ENCODE measurements at places on chromosomes 11 and 22.

DNA sequence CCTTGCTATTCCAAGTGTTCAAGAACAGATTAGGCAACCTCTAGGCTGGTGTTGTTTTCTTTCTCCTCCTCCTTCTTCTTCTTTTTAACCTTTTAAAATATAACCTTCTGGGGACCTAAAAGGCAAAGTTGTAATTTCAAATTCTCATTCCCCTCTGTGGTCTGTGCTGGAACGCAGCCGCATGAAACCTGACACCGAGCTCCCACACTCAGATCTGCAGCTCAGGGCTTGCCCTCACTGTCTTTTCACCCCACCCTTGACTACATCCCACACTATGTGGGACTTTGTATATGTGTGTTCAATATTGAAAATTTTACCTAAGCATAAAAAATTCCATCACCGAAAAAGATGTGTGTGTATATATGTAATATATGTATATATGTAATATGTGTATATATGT lies 62.0 kb upstream of the ARHGAP42 start:
- peak; percentile 43 for DNase-seq

GRCh38 chr11:36485298-36486002 lies 24.6 kb downstream of the TRAF6 start:
- DNase-seq, result no peak

- no peak for DNase-seq
Measured at GRCh38 chr22:41226723-41227655, 13.7 kb downstream of the CHADL start.

- DNase-seq, result peak; percentile 58
Measured at GRCh38 chr22:43007519-43008102, 7.3 kb downstream of the PACSIN2 start.

GRCh38 chr11:129911298-129911697 lies 15.9 kb upstream of the NFRKB start:
- peak; percentile 27 for DNase-seq

GRCh38 chr11:76783896-76784813 lies 999 bp downstream of the TSKU start:
- DNase-seq, result peak; percentile 76

GRCh38 chr11:131579932-131580387 lies 209.5 kb downstream of the NTM start:
- DNase-seq, result peak; percentile 96

GRCh38 chr11:85385547-85385946 lies 241.6 kb downstream of the DLG2 start:
- no peak for DNase-seq

DNA sequence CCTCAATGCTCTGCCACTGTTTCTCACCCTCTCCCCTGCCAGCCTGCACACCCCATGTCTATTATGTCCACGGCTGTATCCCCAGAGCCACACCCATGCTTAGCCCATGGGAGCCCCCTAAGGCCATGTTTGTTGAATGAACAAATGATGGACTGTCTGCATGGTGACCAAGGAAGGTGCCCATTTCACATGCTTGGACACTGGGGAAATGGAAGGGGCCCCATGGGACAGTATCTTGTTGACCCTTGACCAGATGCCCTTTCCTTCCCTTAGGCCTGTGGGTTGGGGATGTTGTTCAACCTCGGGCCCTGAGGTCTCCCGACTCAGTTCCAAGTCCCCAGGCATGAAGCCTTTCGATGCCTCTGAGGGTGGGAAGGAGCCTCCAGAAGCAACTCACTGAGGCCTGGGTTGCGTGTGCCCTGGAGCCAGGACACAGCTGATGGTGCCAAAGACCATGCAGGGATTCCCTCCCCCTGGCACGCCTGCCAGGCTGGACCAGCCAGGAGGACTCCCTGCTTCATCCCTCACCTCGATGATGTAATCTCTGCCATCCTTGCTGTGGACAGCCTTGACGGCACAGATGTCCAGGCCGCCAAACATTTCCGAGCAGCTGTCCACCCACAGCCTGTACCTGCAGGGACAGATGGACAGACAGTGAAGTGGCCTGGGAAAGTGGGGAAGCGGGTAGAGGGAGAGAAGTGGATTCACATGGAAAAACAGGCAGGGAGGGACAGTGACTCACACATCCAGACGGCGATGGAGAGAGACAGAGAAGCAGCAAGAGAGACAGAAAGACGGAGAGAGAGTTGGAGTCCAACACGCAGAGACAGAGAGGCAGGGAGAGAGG lies 58.9 kb downstream of the FBXO7 start:
- DNase-seq, result peak; percentile 62

GRCh38 chr11:90221803-90222458 lies 918 bp downstream of the CHORDC1 start:
- DNase-seq, result no peak

DNA sequence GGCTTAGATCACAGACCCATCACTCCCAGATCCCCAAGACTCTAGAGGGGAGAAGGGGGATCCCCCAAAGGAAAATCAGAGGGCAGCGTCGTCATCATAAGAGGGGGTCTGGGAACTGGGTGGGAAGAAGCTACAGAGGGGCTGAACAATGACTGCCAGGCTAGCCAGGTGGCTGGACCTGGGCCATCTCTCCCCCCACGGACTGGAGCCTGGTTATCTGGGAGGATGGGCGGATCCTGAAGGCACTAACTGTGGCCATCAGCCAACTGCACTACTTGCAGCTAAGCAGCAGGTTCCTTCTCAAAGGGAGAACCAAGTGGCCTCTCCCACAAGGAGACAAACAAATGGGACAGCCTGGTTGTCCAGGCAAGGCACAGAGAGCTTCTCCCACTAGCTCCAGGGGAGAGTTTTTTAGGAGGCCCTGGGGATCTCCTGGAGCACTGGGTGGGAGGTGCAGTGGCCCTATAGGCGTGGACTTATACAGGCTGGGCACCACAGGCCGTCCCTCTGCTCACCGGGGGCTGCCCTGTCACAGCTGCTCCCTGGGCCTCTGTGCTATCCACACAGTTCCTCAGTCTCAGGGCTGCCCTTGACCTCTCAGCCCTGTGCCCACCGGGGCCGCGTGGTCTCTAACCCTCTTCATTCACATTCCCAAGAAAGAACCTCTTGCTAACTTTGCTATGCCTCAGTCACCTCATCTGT lies 15.4 kb downstream of the P2RY6 start:
- no peak for DNase-seq

GRCh38 chr11:4466871-4467442 lies 15.5 kb upstream of the OR52K1 start:
- DNase-seq, result no peak

- DNase-seq, result no peak
Measured at GRCh38 chr11:35945137-35945518, 1.3 kb downstream of the LDLRAD3 start.

DNA sequence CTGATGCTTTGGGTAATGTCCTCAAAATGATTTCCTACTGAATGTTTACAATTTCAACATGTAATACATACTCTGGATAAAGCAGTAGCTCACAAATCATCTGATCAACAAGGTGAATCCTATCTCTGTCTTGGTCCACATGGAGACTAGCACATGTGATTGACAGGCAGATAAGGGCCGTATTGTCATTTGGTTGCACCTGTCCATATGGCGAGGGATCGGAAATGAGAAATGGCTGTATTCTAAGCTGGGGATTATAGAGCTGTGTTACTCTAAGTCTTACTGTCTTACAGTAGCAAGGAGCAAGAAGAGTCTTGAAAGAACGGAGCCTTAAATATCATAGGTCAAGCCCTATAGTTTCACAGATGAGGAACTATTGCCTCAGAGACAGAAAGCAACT lies 55.7 kb downstream of the APIP start:
- no peak for DNase-seq

GRCh38 chr11:92707173-92707619 lies 262.3 kb upstream of the MTNR1B start:
- DNase-seq, result peak; percentile 14

- no peak for DNase-seq
Measured at GRCh38 chr11:7332962-7333361, 81.3 kb downstream of the SYT9 start.

- no peak for DNase-seq
Measured at GRCh38 chr11:36022882-36023281, 79.0 kb downstream of the LDLRAD3 start.

DNA sequence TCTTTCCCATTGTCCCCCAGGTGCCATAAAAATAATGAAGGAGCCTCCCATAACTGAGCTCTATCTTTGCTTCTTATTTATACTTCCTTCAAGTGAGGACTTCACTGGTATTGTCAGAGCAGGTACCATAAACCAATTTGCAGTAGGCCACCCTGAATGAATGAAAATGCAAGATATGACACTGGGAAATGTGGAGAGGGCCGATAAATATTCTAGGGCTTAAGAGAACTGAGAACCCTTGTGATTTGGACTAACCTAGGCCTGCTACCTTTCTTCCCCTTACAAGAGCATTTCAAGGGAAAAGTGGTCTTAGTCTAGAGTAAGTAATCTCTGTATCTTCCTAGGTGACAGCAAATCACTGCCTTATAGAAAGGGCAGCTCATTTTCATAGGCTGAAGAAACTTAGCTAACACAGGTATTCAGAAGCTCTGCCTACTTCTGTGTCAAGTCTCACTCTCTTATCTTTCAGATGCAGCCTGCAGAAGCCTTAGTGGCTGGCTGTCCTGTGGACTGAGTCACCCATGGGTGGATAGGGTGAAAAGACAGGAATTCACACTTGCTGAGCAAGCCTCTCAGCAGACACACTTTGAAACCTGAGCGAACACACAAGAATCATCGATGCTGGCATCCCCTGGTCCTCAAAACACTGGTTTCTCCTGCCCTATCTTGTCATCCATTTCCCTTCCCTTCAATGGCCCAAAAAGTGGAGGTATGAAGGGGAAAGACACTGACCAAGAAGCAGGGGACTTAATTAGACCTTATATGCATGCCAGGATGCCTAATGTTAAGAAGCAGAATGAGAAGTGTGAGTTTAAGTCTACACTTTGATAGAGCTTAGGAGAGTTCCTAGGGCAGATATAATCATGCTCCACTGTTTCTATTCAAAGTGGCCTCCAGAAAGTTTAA lies 15.2 kb downstream of the NRIP3 start:
- DNase-seq, result peak; percentile 66

DNA sequence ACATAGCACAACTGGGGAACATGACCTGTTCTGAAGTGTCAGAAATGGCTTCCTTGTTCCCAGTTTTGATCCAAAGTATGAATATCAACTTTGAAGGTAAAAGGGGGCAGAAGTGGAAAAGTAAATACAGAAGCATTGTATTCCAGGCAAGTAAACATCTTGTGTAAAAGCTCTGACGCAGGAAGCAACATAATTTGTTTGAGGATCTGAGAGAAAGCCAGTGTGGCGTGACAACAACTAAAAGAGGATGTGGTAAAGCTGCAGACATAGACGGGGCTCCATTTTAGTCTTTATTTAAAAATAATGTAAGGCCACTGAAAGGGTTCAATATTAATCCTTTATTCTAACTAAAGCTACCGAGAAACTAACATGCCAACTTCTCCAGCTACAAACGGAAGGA lies 310.2 kb downstream of the DLG2 start:
- no peak for DNase-seq

DNA sequence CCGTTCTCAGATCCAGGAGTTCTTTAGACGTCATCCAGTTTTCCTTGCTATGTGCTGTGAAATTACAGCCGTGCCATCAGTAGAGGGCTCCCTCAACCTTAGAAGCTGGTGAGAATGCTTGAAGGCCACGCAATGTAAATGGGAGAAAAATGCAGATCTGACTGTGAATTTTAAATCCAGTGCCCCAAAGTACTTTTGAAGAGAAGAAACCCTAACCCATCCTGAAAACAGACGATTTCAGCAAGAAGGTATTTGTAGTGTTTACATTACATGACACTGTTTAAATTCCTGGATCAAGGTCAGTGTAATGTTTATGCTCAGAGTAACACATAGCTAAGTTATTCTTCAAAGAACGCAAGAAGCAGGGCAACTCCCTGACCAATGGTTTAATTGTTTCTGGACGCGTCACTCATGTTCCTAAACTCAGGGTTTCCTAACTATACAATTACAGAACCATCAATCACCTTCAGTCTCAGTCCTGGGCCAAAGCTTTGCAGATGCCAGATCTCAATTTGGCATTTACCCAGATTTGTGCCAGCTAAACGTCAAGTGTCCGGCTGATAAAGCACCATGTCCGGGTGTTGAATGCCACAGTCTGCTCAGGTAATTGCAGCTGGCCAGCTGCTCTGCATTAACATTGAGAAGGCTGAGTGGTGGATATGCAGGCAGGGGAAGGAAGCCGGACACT lies 38.2 kb downstream of the ADAMTS8 start:
- peak; percentile 68 for DNase-seq

GRCh38 chr11:38547462-38547861 lies 1949.4 kb upstream of the RAG2 start:
- peak; percentile 46 for DNase-seq

DNA sequence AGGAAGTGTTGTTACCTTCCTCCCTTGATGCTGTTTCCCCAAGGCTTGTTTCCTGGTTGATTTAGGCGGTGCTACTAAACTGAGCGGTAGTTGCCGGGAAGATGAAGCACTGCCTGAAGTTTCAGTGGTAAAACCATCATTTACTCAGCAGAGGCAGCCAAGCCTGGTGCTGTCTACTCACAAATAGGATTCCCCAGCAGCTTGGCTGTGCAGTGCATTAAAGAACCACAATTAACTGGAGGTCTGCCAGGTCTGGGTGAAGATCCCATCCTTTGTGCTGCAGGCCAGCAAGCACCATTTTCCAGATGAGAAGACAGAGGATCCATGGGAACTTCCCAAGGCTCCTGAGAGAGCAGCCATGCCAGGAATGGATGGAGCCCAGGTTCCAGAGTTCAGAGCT lies 231.9 kb upstream of the E2F8 start:
- DNase-seq, result peak; percentile 35

GRCh38 chr11:134447696-134448095 lies 35.7 kb upstream of the B3GAT1 start:
- DNase-seq, result no peak

GRCh38 chr11:116707746-116708145 lies 65.0 kb downstream of the BUD13 start:
- DNase-seq, result no peak

DNA sequence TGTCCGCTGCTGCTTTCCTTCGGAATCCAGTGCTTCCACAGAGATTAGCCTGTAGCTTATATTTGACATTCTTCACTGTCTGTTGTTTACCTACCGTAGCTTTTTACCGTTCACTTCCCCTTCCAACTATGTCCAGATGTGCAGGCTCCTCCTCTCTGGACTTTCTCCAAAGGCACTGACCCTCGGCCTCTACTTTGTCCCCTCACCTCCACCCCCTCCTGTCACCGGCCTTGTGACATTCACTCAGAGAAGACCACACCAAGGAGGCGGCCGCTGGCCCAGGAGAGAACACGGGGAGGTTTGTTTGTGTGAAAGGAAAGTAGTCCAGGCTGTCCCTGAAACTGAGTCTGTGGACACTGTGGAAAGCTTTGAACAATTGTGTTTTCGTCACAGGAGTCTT lies 15.4 kb upstream of the ST14 start:
- DNase-seq, result no peak

DNA sequence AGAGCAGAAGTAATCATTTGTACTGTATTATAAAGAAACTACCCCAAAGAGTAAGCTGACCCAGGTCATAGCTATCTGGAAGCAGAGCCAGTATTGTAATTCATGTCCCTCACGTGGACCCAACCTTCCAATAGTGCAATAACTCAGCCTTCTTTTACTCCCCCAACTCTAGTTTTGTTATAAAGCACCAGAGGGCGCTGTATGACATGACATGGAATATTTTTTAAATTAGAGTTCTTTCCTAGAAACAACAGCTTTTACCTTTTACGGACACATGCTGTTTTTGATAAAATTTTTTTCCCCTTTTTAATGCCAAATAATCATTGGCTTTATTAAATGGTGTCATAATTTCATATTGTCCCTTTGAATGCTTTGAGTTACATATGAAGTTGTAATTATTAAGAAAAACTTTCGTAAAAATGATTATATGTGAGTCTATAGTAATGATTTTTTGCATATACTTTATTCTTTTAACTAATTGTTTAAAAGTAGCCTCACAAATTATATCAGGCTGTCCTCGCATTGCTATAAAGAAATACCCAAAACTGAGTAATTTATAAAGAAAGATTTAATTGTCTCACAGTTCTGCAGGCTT lies 76.9 kb downstream of the DKK3 start:
- peak; percentile 77 for DNase-seq

Measured in fibroblast of skin of right biceps (primary cell).